ENCODE measurements at places on chromosomes 3 and 15. TPM values are rescaled to one million over a fixed set of nuclear protein-coding genes. Genes with fewer than 3 reads are reported as not detected.
A peak's percentile ranks its signal among the peaks of the same experiment; 100 is the strongest.

The LRCH3 gene
- total RNA-seq = 74.7 TPM

The CPNE9 gene
- total RNA-seq = not detected

The IQCF6 gene
- total RNA-seq = not detected

The DCBLD2 gene
- total RNA-seq = 1.6 TPM

The EEFSEC gene
- 32.7 TPM for total RNA-seq

The PRR20G gene
- not detected for total RNA-seq

The BUB1B gene
- total RNA-seq = 19.4 TPM

The PRSS50 gene
- not detected for total RNA-seq

The SSR3 gene
- 119 TPM for total RNA-seq

The FBXL22 gene
- 0.45 TPM for total RNA-seq

The ACKR2 gene
- 2.3 TPM for total RNA-seq

The DNAH1 gene
- total RNA-seq = 24.3 TPM

The CEMIP gene
- total RNA-seq = 0.19 TPM

DNA sequence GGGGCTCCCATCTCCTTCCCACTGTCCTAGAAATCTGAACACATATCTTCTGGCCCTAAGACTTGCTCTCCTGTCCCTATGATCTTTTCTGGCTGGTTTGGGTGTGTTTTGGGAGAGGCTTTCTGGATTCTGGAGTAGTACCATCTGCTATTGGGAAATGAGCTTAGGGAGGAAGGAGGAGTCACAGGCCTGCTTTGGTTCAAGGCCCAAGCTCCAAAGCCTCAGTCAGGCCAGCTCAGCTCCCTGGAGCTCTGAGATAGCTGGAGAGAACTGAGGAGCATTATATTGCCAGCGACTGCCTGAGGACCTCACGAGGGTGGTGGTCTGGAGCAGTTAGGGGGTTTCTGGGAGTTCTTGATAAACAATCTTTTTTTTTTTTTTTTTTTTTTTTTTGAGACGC, 18.7 kb downstream of the RASGRF1 start:
- H3K27ac ChIP-seq = no peak overlapping the region
- H3K36me3 ChIP-seq = no peaks in the 10 kb centered on the region
- H3K27me3 ChIP-seq = no peaks in the 10 kb centered on the region
- H3K4me3 ChIP-seq = no peak overlapping the region

GRCh38 chr3:43031889-43032545, 52.9 kb downstream of the GASK1A start:
- DNase-seq = no peak
- no peaks in the 10 kb centered on the region for H3K36me3 ChIP-seq
- H3K27me3 ChIP-seq = no peaks in the 10 kb centered on the region
- H3K4me1 ChIP-seq = peaks cover 43% of the 10 kb centered on the region

GRCh38 chr3:115975796-115976195, 352.5 kb downstream of the GAP43 start:
- no peaks in the 10 kb centered on the region for H3K4me1 ChIP-seq
- H3K27me3 ChIP-seq = no peaks in the 10 kb centered on the region
- H3K36me3 ChIP-seq = no peaks in the 10 kb centered on the region

GRCh38 chr3:140073278-140074045, 138.5 kb downstream of the CLSTN2 start:
- no peaks in the 10 kb centered on the region for H3K36me3 ChIP-seq
- no peak for DNase-seq
- H3K27me3 ChIP-seq = peaks cover 6% of the 10 kb centered on the region
- no peak overlapping the region for H3K4me3 ChIP-seq
- H3K4me1 ChIP-seq = no peaks in the 10 kb centered on the region
- no peak overlapping the region for H3K27ac ChIP-seq

GRCh38 chr3:193971261-193971751, 164.6 kb upstream of the HES1 start:
- no peak overlapping the region for H3K27ac ChIP-seq
- H3K36me3 ChIP-seq = no peaks in the 10 kb centered on the region
- H3K27me3 ChIP-seq = peaks cover 78% of the 10 kb centered on the region
- no peak overlapping the region for H3K4me3 ChIP-seq

DNA sequence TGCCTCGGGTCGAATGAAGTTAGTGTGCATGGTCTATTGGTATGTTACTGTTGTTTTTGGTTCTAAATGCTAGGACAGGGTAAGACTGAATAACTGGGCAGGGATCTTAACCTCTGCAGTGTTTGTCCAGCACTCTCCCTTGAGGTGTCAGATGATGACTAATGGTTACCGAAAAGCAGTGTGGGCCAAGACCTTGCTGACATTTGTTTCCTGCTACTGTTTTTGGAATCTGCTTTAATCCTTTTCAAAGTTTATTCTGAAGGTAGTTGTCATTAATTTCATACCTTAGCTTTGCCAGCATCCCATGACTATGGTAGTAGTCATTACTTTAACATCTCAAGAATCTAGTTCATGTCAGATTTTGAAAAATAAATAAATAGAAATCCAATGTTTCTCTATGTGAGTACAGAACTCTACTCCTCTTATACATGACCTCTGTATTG, 117.0 kb downstream of the P3H2 start:
- DNase-seq = no peak
- no peak overlapping the region for H3K27ac ChIP-seq

GRCh38 chr3:51340989-51341636, 44.0 kb upstream of the MANF start:
- H3K4me1 ChIP-seq = no peaks in the 10 kb centered on the region
- no peak overlapping the region for H3K4me3 ChIP-seq
- DNase-seq = no peak
- no peak overlapping the region for H3K27ac ChIP-seq
- no peaks in the 10 kb centered on the region for H3K27me3 ChIP-seq
- no peaks in the 10 kb centered on the region for H3K36me3 ChIP-seq

GRCh38 chr3:162217647-162218046, 721.0 kb downstream of the OTOL1 start:
- no peaks in the 10 kb centered on the region for H3K27me3 ChIP-seq
- no peak overlapping the region for H3K27ac ChIP-seq
- H3K4me1 ChIP-seq = no peaks in the 10 kb centered on the region
- DNase-seq = no peak
- H3K36me3 ChIP-seq = no peaks in the 10 kb centered on the region

DNA sequence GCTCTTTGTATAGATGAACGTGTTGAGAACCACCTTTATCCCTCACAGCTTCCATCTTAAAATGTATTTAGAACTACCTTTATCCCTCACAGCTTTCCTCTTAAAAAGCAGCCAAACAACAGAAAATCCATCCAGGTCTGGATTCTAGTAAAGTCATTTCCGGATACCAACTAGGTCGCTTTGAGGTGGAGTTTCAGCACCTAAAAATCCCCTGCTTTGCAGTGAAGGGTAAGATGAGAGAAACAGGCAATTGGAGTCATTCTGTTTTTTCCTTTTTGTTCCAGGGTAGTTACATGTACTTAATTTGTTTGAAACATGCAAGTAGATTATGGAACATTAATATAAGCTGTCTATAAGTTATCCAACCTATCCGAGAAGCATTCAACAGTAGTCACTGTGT, 192.0 kb downstream of the UBE2E2 start:
- H3K27ac ChIP-seq = no peak overlapping the region
- no peaks in the 10 kb centered on the region for H3K27me3 ChIP-seq
- H3K4me3 ChIP-seq = no peak overlapping the region
- DNase-seq = no peak
- H3K4me1 ChIP-seq = no peaks in the 10 kb centered on the region

DNA sequence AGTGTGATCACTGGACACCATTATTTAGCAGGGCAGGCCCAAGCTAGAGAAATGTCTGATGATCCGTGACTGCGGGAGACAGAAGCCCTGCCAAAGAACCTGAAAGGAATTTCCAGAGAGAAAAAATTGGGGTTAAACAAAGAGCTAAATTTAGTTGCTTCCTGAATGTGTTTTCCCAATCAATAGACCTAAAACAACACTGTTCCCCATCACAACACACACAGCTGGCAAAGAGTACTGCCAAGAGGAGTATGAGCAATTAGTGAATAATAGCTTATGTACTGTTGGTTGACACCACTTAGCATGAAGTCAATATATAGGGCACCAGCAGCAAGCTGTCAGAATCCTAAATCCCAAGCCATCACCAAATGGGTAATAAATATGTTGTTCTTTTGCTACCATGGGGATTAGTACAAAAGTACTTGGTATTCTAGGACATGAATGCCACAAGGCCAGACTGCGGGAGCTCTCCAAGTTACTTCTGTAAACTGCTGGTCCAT, 35.7 kb downstream of the CLK3 start:
- H3K4me3 ChIP-seq = no peak overlapping the region
- H3K27ac ChIP-seq = no peak overlapping the region
- no peaks in the 10 kb centered on the region for H3K36me3 ChIP-seq
- no peaks in the 10 kb centered on the region for H3K27me3 ChIP-seq
- no peak for DNase-seq

DNA sequence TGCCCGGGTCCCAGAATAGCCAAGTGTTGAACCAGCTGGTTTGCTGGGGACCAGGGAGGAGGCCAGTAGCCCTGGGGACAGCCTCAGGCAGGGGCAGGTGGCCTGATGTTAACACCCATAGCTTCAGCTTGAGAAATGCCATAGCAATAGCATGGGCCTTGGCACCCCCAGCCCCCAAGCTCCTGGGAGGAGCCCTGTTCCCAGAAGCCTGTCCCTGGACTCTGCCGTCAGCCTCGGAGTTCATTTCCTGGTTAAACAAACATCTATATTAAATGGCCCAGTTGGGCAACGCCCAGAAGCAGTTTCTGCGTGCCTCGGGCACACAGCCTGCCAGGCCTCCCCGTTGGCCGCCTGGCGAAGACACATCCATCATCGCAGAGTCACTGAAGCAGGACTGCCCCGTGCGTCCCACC, 58.2 kb downstream of the FGD5 start:
- DNase-seq = no peak
- no peak overlapping the region for H3K27ac ChIP-seq
- no peak overlapping the region for H3K4me3 ChIP-seq
- peaks cover 6% of the 10 kb centered on the region for H3K4me1 ChIP-seq

- no peaks in the 10 kb centered on the region for H3K27me3 ChIP-seq
- DNase-seq = no peak
- no peak overlapping the region for H3K4me3 ChIP-seq
- H3K36me3 ChIP-seq = peaks cover 12% of the 10 kb centered on the region
Observed at GRCh38 chr3:146115619-146116018, 45.4 kb downstream of the PLOD2 start.

DNA sequence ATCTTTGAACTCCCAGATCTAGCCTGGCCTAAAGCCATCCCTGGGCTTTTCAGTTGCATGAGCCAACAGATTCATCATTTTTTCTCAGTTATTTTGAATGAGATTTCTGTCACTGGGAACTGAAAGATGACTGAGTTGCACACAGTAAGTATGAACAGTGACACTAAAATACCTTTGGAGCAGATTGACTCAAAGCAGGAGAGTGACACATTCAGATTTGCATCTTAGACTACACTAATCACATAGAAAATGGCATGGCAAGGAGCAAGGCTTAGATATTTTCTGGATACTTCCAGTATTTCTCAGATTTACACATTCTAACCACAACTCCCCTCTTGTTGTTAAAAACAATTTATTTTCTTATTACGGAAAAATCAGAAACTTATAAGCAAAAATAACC, 32.8 kb downstream of the SEC62 start:
- peak overlapping the region; percentile 57 for H3K27ac ChIP-seq
- H3K4me1 ChIP-seq = peaks cover 13% of the 10 kb centered on the region
- no peak overlapping the region for H3K4me3 ChIP-seq
- DNase-seq = no peak
- no peaks in the 10 kb centered on the region for H3K27me3 ChIP-seq

- H3K27ac ChIP-seq = peak overlapping the region; percentile 63
- H3K4me3 ChIP-seq = peak overlapping the region; percentile 21
- no peaks in the 10 kb centered on the region for H3K36me3 ChIP-seq
- H3K4me1 ChIP-seq = peaks cover 52% of the 10 kb centered on the region
Observed at GRCh38 chr3:196650740-196651311, 11.3 kb downstream of the NRROS start.

DNA sequence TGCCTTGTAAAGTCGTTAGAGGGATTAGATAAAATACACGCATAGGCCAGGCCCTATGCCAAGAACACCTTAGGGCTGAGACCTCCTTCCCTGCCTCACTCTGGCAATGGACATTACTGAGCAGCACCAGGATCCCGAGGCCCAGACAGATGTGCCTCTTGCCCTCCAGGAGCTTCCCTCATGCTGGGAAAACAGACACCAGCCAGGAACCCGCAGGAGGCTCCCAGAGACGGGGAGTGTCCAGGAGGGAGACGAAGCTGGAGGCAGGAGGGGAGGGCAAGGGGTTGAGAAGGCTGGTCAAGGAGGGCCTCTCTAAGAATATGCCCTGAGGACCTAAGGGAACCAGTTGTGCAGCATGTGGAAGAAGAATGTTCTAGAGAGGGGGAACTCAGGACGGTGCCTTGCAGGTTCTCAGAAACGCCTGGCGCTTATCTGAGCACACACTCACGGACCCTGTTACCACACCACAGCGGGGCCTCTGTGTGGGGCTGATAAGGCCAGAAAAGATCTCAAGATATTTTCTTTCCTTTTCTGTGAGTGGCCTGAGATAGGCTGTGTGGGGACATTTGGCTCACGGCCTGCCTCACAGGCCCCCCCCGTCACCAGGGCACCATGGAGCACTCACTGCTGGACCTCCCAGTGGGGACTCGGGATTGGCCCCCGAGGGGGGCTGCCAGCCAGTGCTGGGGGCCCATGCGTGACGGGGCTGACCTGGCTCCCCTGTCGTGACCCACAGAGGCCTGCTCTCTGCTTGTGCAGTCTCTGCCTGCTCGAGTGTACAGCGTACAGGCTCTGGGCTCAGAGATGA, 22.0 kb upstream of the CYP11A1 start:
- DNase-seq = no peak
- H3K27ac ChIP-seq = peak overlapping the region; percentile 81
- no peak overlapping the region for H3K4me3 ChIP-seq
- no peaks in the 10 kb centered on the region for H3K36me3 ChIP-seq
- peaks cover 43% of the 10 kb centered on the region for H3K4me1 ChIP-seq
- H3K27me3 ChIP-seq = no peaks in the 10 kb centered on the region

- peaks cover 98% of the 10 kb centered on the region for H3K4me1 ChIP-seq
- H3K27me3 ChIP-seq = no peaks in the 10 kb centered on the region
- H3K27ac ChIP-seq = peak overlapping the region; percentile 87
- peaks cover 69% of the 10 kb centered on the region for H3K36me3 ChIP-seq
- peak overlapping the region; percentile 91 for H3K4me3 ChIP-seq
Observed at GRCh38 chr15:38558372-38559059, 6.1 kb downstream of the RASGRP1 start.

DNA sequence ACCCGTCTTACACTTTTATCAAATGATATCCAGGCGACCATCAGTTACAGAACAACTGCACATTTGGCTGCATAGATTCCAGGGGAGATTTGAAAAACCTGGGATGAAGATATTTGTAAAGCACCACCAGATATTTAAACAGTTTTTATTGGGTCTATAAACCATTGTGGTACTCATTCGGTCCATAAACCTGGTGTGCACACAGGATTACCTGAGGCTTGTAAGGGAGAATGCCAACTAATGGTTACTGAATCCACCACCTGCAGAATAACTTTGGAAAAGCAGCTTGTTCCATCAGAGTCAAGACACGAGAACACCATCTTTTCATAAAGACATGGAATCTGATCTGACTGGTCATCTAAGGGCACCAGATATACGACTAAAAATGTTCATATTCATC, 80.6 kb downstream of the P3H2 start:
- H3K27me3 ChIP-seq = peaks cover 2% of the 10 kb centered on the region
- H3K36me3 ChIP-seq = no peaks in the 10 kb centered on the region
- no peaks in the 10 kb centered on the region for H3K4me1 ChIP-seq
- DNase-seq = no peak
- no peak overlapping the region for H3K27ac ChIP-seq
